ENCODE measurements at places on chromosomes 1 and 21. TPM values are rescaled to one million over a fixed set of nuclear protein-coding genes. Genes with fewer than 3 reads are reported as not detected.

Gene TRIM67
- total RNA-seq, result 0.22 TPM

Gene CFAP74
- not detected for total RNA-seq

Gene MROH7
- 2.4 TPM for total RNA-seq

Gene MATN1
- not detected for total RNA-seq

Gene SYT14
- total RNA-seq, result not detected

Gene PRRX1
- total RNA-seq, result 46.2 TPM

Gene SERINC2
- total RNA-seq, result 10.0 TPM

Gene NMNAT2
- 20.5 TPM for total RNA-seq

Gene TPRG1L
- total RNA-seq, result 54.0 TPM
